ELR (cell line): ENCODE measurements at places on chromosomes 3 and 15.

GRCh38 chr3:117281371-117281770, 571.8 kb downstream of the TUSC7 start:
- no peak for DNase-seq

DNA sequence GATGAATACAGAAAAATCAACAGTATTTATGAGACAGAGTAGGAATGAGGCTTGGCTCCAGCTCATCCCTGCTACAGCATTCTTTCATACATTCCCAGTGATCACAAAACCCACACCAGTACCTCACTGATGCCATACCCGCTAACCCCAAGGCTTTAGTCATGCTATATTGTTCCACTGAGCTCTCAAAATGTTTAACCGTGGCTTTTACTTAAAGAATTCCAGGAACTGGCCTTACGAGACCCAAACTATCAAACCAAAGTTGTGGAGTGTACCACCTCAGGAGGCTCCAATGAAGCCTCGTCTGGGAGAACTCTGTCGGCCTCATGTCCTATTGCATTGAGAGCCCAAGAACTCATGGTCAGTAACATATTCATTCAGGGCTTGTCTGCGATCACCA, 278.9 kb downstream of the ULK4 start:
- DNase-seq: peak; percentile 67

GRCh38 chr15:76795217-76795616, 109.9 kb downstream of the SCAPER start:
- DNase-seq: no peak

GRCh38 chr3:115685097-115685496, 61.8 kb downstream of the GAP43 start:
- DNase-seq: no peak

DNA sequence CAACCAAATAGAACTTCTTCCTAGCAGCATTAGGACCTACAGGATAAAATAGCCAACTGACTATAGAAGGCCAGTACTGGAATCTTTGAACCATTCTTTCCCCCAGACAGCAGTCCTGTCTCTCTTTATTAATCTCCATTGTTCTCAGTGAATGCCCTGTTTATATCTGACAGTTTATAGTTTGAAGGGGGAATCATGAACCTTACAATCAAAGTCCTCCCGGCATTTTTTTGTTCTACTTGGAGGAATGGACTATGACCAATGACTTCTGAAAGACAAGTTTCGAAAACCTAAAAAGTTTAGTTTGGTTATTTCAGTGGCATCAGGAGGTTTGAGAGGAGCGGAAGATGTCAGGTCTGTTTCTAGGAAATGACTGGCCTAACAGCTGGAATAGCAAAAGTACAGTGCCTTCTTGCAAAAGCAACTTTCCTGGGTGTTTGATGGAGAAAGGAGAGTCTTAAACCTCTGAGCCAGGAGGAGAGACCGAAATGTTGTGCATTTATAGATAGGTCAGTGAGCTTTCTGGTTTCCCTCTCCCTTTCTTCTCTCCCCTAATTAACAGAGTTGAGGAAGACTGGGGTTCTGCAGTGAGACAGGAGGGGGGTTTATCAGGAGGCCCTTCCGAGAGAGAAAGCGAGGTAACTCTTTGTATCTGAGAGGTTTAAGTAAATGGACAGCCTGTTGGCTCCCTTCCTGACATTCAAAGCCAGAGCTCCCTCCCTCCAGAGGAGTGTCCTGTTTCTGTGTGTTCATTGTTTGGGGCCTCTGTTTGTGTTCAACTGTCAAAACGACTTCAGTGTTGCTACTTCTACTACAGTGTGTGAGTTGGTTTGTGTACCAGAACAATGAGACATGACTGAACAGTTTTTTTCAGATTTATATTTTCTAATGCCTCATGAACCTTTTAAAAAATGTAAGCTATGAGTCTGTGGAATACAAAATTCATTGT, 383.0 kb upstream of the RARB start:
- DNase-seq: no peak
